ENCODE measurements at places on chromosomes 3 and 15. TPM values are rescaled to one million over a fixed set of nuclear protein-coding genes. Genes with fewer than 3 reads are reported as not detected.

GRCh38 chr3:160812304-160812703 lies 56.3 kb downstream of the PPM1L start:
- H3K27me3 ChIP-seq = no peaks in the 10 kb centered on the region
- DNase-seq = no peak
- no peak overlapping the region for H3K4me3 ChIP-seq
- H3K4me1 ChIP-seq = no peaks in the 10 kb centered on the region

DNA sequence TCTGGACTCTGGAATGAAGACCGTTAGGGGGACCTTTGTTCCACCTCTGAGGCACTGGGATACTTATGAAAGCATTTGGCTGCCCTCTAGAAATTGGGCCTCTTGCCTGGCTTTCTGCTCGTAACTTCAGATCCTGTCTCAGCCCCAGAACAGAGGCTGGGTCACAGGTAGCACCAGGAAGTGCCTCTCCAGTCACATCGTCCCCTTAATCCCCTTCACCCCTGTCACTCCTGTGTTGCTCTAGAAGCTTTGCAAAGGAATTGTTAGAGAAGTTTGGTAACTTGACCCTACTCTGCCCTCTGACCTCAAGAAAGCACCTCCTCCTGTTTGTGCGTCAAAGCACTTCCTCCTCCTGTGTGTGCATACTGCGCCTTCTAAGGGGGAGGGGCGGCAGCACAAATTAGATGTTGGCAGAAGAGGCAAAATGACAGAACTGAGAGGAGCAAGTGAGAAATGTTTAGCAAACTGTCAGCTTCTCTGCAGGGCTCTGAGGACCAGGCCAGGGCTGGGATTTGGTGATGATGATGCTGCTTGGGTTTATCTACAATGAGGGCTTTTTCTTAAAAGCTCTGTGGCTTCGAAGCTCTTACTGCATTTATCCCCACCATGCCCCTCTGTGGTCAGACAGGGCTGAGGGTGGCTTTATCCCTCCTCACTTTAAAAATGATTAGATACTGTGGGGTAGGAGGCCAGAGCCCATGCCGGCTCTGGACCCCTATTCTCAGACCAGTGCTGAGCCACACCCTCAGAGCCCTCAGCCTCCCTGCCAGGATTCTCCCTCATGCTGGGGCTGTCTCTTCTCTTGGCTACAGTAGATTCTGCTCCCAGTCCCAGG lies 76.2 kb downstream of the LARS2 start:
- H3K4me1 ChIP-seq = no peaks in the 10 kb centered on the region
- H3K27ac ChIP-seq = no peak overlapping the region
- no peaks in the 10 kb centered on the region for H3K27me3 ChIP-seq
- H3K36me3 ChIP-seq = peaks cover 16% of the 10 kb centered on the region

GRCh38 chr3:61354604-61355003 lies 103.4 kb upstream of the FHIT start:
- no peak overlapping the region for H3K4me3 ChIP-seq
- no peak for DNase-seq
- peaks cover 26% of the 10 kb centered on the region for H3K27me3 ChIP-seq

- peaks cover 6% of the 10 kb centered on the region for H3K4me1 ChIP-seq
- DNase-seq = no peak
- no peak overlapping the region for H3K27ac ChIP-seq
- H3K4me3 ChIP-seq = no peak overlapping the region
These were observed 136.9 kb downstream of the TJP1 start for GRCh38 chr15:29685156-29686078.

- H3K27me3 ChIP-seq = no peaks in the 10 kb centered on the region
- no peaks in the 10 kb centered on the region for H3K36me3 ChIP-seq
- H3K27ac ChIP-seq = no peak overlapping the region
These were observed 123.7 kb downstream of the WDR76 start for GRCh38 chr15:43950531-43950930.

SLC9A9 gene
- 2.0 TPM for total RNA-seq

GPR156 gene
- total RNA-seq = 1.0 TPM
